Activated CD4-positive, alpha-beta memory T cell treated with anti-CD3 and anti-CD28 coated beads for 36 hours (primary cell): ENCODE measurements at places on chromosomes 4 and X. TPM values are rescaled to one million over a fixed set of nuclear protein-coding genes. Genes with fewer than 3 reads are reported as not detected.

Gene IQCM
- not detected for total RNA-seq

Gene ARHGAP36
- total RNA-seq, result not detected

Gene DCHS2
- total RNA-seq, result not detected

Gene IL9R
- total RNA-seq, result 4.1 TPM

Gene TKTL2
- total RNA-seq, result not detected

Gene DUSP21
- not detected for total RNA-seq

DNA sequence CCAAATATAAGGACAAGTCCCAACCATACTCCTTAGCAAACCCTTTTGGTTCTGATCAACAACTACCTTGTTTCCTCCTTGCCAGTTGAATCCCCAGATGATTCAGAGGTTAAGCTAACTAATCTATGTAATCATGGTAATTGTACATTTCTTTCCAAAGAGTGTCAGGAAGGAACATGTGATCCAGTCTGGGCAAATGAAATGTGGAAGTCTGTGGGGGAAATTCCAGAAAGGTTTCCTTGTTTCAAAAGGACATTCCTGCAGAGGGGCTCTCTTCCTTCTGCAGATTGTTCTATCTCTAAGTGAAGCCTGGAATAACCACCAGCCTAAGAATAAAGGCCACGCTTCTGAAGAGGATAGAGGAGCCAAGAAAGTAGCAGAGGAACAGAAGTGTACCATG is 7.0 kb downstream of the PRSS12 start:
- no peak overlapping the region for H3K27ac ChIP-seq
- H3K4me1 ChIP-seq, result no peaks in the 10 kb centered on the region
- no peaks in the 10 kb centered on the region for H3K36me3 ChIP-seq
- DNase-seq, result no peak
- no peak overlapping the region for H3K4me3 ChIP-seq
- H3K27me3 ChIP-seq, result peaks cover 28% of the 10 kb centered on the region

GRCh38 chr4:140257461-140258305 is 103.7 kb upstream of the MAML3 start:
- peaks cover 21% of the 10 kb centered on the region for H3K27me3 ChIP-seq
- no peak for DNase-seq
- no peak overlapping the region for H3K27ac ChIP-seq
- H3K36me3 ChIP-seq, result no peaks in the 10 kb centered on the region

GRCh38 chr4:105631818-105632400 is 76.6 kb downstream of the INTS12 start:
- DNase-seq, result no peak
- no peak overlapping the region for H3K27ac ChIP-seq
- H3K36me3 ChIP-seq, result no peaks in the 10 kb centered on the region

DNA sequence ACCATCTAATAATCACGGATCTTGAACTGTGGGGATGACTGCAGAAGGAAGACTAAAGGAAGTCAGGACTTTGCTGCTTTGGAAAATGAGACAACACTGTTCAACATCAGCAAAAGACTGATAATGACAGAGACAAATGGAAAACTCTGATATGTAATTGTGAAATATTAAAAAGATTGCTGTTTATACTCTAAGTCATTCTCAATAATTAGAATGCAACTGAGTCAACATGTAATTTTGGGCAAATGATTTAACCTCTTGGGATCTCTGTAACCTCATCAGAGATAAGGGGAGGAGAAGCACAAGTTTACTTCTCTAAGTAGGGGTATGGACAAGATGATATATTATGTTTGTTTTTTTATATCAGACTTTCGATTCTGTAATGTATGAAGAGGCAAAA is 121.9 kb downstream of the GASK1B start:
- no peaks in the 10 kb centered on the region for H3K4me1 ChIP-seq
- H3K4me3 ChIP-seq, result no peak overlapping the region
- no peak overlapping the region for H3K27ac ChIP-seq
- no peaks in the 10 kb centered on the region for H3K27me3 ChIP-seq
- no peaks in the 10 kb centered on the region for H3K36me3 ChIP-seq

DNA sequence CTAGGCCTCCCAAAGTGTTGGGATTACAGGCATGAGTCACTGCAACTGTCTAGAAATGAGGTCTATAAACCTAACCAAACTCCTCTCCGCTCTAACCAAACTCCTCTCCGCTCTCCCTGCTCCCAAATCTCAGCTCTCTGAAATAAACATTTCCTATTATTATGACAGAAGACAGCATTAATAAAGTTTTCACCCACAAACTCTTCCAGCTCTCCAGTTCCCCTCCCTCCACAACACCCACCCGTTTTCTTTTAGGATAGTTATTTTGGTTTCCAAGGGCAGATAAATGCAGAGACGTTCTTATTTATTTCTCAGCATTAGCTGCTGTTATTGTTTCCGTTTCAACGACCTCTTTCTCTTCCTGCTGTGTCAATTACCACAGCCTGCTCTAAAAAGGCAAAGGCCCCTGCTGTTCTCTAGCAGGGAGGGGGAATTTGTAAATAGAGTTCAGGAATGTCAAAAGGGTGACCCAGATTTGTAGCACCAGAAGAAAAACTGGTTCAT is 13.3 kb upstream of the SCD5 start:
- peaks cover 2% of the 10 kb centered on the region for H3K36me3 ChIP-seq
- H3K27ac ChIP-seq, result no peak overlapping the region
- H3K4me3 ChIP-seq, result no peak overlapping the region
- peaks cover 2% of the 10 kb centered on the region for H3K27me3 ChIP-seq
- no peaks in the 10 kb centered on the region for H3K4me1 ChIP-seq

GRCh38 chrX:106933538-106933961 is 13.3 kb downstream of the CLDN2 start:
- H3K27ac ChIP-seq, result no peak overlapping the region
- H3K4me3 ChIP-seq, result no peak overlapping the region
- H3K27me3 ChIP-seq, result no peaks in the 10 kb centered on the region
- no peaks in the 10 kb centered on the region for H3K36me3 ChIP-seq

DNA sequence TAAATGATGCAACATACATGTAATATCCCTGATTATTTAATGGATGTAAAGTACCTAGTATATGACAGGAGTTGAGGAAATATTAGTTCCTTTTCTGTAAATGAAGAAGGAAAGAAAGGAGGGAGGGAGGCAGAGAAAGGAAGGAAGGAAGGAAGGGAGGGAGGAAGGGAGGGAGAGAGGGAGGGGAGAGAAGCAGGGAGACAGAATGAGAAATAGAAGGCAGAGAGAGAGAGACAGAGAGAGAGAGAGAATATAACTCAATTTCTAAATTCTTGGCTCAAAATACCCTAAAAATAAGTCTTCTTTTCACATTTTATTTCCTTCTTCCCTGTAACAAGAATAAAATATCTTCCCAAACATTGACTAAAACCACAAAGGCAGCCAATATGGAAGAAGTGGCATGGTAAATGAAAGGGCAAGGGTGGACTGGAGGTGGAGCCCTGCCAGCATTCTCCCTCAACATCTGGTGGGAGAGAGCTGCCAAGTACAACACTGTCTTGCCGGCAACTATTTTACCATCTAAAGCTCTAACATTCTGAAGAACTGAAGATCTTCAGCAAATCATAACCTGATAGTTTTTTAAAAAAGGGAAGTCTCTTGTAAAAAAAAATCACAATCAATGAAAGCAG is 245.1 kb downstream of the PPP3CA start:
- H3K4me3 ChIP-seq, result no peak overlapping the region
- no peak overlapping the region for H3K27ac ChIP-seq
- peaks cover 5% of the 10 kb centered on the region for H3K36me3 ChIP-seq
- H3K4me1 ChIP-seq, result peaks cover 19% of the 10 kb centered on the region
- DNase-seq, result no peak
- no peaks in the 10 kb centered on the region for H3K27me3 ChIP-seq

- no peak overlapping the region for H3K4me3 ChIP-seq
- DNase-seq, result no peak
- no peaks in the 10 kb centered on the region for H3K4me1 ChIP-seq
- no peak overlapping the region for H3K27ac ChIP-seq
Measured at GRCh38 chrX:38045538-38046096, 39.3 kb downstream of the SYTL5 start.

- no peaks in the 10 kb centered on the region for H3K36me3 ChIP-seq
- no peak overlapping the region for H3K27ac ChIP-seq
Measured at GRCh38 chr4:1493540-1494287, 87.5 kb upstream of the NKX1-1 start.

GRCh38 chr4:168074861-168075260 is 17.5 kb upstream of the ANXA10 start:
- H3K36me3 ChIP-seq, result no peaks in the 10 kb centered on the region
- no peaks in the 10 kb centered on the region for H3K27me3 ChIP-seq
- H3K4me3 ChIP-seq, result no peak overlapping the region
- H3K4me1 ChIP-seq, result no peaks in the 10 kb centered on the region
- DNase-seq, result no peak
- H3K27ac ChIP-seq, result no peak overlapping the region

- H3K4me3 ChIP-seq, result no peak overlapping the region
- H3K27ac ChIP-seq, result no peak overlapping the region
- H3K4me1 ChIP-seq, result peaks cover 22% of the 10 kb centered on the region
- no peak for DNase-seq
- peaks cover 2% of the 10 kb centered on the region for H3K36me3 ChIP-seq
Measured at GRCh38 chr4:53016099-53016820, 154.1 kb downstream of the RASL11B start.
